Activated CD4-positive, alpha-beta T cell treated with anti-CD3 and anti-CD28 coated beads for 48 hours (primary cell): ENCODE measurements at places on chromosomes 12 and 14.

GRCh38 chr12:93243689-93244513, 133.8 kb upstream of the NUDT4 start:
- peak; percentile 30 for DNase-seq

DNA sequence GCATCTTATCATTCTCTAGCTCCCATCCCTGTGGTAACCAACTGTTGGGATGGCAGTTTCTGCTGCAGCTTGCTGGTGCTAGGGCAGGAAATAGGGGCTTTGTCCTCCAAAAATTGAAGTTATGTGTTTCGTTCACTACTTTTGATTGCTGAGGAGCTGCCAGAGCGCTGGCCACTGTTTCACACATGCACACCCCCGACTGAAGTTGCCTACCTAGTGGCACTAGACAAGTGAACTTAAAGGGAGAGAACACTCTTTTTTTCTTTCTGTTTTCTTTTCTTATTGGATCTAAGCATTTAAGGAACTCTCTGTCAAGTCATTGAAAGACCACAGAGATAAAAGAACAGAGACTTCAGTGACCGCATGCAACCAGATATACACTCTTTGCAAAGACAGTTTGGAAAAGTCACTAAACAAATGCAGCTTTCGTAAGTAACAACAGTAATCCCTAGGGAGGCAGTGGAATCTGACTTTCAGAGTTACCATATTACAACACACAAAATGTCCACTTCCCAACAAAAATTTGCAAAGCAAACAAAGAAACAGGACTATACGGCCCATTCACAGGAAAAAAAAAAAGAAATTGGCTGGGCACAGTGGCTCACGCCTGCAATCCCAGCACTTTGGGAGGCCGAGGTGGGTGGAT, 12.0 kb downstream of the TFCP2 start:
- no peak for DNase-seq

DNA sequence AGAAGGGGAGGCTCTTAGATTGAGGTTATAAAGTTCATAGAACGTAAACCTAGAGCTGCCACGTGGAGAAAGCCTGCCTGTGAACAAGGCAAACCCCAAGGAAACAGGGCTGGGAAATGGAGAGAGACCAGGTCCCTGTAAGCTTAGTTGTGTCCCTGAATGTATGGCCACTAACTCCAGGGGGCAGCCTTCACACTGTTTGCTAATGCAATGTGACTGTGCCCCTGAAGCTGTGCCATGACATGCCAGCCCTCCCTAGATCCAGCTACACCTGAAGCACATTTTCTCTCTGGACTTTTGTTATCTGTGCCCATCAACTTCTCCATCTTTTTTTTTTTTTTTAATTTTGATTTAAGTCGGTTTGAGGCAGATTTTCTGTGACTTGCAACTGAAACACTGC, 60.6 kb upstream of the TMCC3 start:
- peak; percentile 39 for DNase-seq

- peak; percentile 51 for DNase-seq
Observed at GRCh38 chr12:40107803-40108620, 2.1 kb upstream of the SLC2A13 start.

DNA sequence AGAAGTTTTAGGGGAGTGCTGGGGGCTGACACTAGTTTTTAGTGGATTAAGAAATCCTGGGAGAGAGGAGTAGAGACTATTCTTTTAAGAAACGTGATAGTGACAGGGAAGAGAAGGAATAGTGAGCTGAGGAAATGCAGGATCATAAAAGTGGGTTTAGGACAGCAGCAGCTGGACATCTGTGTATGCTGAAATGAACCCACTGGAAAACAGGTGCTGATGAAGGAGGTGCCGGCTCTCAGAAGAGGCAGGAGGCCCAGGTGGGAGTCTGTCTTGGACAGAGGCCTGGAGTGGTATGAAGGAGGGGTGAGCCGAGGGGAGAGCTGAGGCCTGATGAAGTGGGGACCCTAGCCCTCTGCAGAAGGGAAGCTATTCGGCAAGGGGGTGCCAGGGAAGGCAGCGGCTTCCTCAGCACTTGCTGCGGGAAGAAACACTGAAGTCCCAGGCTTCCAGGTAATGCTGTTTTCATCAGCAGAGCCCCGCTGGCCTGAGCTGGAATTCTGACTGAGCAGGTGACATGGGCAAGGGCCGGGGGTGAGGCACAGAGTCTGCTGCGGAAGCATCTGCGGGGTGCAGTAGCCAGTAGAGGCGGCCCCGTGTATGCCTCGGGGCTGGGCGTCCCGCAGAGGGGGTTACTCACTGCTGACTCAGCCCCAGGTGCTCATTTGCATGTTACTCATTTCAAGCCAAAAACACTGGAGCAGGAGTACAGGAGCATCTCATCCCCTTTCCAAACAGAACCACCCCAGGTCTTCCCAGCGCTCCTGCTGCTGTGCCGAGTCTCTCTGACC, 89.7 kb downstream of the TMCC3 start:
- DNase-seq, result peak; percentile 52

- DNase-seq, result no peak
Observed at GRCh38 chr12:45666816-45667215, 62.7 kb upstream of the ARID2 start.

- DNase-seq, result no peak
Observed at GRCh38 chr12:18564306-18564705, 173.5 kb downstream of the PLCZ1 start.

DNA sequence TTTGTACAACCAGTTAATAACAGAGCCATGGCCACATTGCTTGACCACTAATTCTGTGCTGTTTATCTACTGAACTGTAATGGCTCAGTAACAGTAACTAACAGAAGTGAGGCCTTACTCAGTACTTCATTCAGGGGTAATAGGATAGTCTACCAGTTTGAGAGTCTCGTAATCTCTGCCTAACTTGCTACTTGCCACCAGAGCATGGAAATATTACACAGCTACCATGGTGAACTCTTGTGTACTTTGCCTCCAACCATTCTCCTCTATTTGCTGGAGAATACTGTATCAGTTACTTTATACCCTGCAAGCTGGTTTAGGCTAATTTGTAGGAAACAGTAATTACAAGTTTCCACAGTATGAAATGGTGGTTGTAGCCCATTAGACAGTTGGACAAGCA, 10.6 kb downstream of the SCFD1 start:
- no peak for DNase-seq

DNA sequence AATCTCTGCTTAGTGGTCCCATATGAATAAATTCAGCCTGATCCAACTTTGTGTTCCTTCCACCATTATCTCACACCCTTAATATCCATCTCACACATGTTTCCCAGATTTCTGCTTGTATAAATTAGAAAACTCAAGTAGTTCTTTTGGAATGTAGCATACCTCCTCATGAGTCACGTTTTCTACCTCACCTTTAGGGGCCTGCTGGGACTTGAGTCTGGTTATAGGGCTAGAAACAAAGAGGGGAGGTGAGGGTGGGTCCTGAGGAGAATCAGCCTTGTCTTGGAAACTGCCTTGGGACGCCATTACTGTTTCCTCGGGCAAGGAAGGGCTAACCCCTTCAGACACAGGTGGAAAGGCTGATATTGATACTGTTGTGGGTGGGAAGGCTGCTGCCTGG, 51.1 kb downstream of the EMP1 start:
- no peak for DNase-seq

DNA sequence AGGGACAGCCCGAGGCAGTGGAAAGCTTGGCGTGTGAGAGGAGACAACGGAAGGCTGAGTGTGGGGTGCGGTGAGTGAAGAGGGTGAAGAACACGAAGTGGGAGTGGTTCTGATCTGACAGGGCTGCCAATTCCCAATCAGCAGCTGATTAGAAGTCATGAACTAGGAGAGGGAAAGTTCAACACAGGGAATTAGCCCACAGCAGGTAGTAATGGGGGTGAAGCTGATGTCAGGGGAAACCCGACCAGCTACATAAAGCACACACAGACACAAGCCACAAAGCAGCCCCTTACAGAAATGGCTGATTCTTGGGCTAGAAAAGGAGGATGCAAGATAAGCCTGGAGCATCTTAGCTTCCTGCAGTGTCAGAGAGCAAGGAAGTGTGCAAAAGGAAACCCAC, 47.5 kb upstream of the TCL1A start:
- DNase-seq, result no peak

- no peak for DNase-seq
Observed at GRCh38 chr12:85642808-85643207, 193.4 kb downstream of the RASSF9 start.

DNA sequence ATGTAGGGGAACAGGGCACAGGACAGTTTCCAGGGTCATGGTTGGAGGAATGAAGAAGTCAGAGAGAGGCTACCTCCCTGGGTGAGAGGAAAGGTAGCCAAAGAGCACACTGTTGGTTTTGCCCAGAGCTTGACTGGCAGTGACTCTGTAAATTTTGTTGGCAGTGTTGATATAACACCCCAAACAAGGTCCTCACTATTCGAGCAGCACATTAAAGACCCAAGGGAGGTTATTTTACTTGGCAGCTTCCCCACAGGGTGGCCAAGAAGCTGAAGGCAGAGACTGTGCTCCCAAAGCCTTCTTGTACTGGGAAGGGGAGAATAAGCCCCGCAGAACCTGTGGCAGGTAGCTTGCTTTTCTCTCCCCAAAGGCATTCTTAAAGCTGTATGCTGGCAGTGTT, 40.6 kb downstream of the WSCD2 start:
- no peak for DNase-seq

- peak; percentile 78 for DNase-seq
Observed at GRCh38 chr14:91349481-91350074, 68.0 kb downstream of the CCDC88C start.

GRCh38 chr14:21309238-21309636, 29.4 kb downstream of the RPGRIP1 start:
- peak; percentile 7 for DNase-seq

- DNase-seq, result no peak
Observed at GRCh38 chr12:22458298-22458937, 85.9 kb downstream of the C2CD5 start.

DNA sequence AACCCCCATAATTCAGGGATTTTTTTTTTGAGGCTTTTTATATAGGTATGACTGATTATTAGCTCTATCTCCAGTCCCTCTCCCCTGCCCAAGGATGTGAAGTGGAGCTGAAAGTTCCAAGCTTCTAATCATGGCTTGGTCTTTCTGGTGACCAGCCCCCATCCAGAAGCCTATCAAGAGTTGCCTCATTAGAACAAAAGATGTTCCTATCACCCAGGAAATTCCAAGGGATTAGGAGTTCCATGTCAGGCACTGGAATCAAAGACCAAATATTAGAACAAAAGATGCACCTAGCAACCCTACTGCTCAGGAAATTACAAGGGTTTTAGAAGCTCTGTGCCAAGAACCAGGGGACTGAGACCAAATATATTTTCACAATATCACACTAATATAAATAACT, 29.9 kb downstream of the LRP6 start:
- no peak for DNase-seq
